Naive thymus-derived CD8-positive, alpha-beta T cell (primary cell): ENCODE measurements at places on chromosomes 11 and 22.

DNA sequence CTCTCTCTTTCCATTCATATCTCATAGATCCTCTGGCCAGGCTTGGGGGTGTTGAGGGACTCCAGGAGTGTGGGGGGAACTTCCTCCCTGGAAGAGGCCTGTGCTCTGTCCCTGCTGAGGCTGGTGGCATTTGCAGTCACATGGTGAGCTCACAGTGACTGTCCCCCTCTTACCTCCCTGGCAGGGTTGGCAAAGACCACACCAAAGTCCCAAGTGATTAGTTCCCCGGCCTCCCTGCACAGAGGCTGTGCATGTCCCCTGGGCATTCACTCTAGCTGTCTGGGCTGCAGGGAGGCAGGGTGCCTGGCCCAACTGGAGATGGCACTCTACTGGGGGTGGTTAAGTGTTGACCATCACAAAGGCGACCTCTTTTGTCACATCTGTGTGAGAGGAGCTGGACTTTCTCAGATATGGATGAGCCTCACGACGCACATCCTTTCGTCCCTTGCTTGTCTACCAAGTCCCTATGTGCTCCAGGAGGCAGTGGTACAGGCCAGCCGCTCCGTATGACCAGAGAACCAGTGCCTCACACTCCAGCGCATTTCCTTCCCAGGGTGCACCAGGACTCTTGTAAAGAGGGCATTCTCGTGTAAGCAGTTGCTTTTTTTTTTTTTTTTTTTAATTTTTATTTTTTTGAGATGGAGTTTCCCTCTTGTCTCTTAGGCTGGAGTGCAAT is 8.8 kb downstream of the TANGO2 start:
- H3K36me3 ChIP-seq = no peaks in the 10 kb centered on the region
- no peaks in the 10 kb centered on the region for H3K27me3 ChIP-seq
- DNase-seq = no peak
- peaks cover 62% of the 10 kb centered on the region for H3K4me1 ChIP-seq
- no peak overlapping the region for H3K27ac ChIP-seq

DNA sequence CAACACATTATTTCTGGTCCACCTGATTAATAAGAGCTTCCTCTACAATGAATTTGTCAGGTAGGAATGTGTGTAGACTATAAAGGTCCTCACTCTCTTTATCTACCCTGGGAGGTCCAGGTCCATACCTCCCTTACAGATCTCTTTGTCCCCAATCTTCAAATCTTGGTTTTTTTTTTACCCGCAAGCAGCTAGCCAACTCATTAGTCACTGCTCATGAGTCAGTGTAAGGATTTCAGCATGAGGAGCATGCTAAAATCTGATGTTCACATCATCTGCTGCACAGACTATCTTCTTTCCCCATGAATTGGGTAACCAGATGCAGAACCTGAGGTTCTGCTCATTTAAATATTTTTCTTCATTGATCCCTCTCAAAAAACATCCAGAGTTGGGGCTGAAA is 397.0 kb upstream of the ISX start:
- H3K27me3 ChIP-seq = peaks cover 6% of the 10 kb centered on the region
- no peaks in the 10 kb centered on the region for H3K4me1 ChIP-seq
- H3K4me3 ChIP-seq = no peak overlapping the region
- H3K36me3 ChIP-seq = no peaks in the 10 kb centered on the region

GRCh38 chr22:33537059-33537458 is 383.2 kb downstream of the LARGE1 start:
- no peaks in the 10 kb centered on the region for H3K36me3 ChIP-seq
- no peak overlapping the region for H3K27ac ChIP-seq
- no peak for DNase-seq
- peaks cover 4% of the 10 kb centered on the region for H3K27me3 ChIP-seq
- no peak overlapping the region for H3K4me3 ChIP-seq

DNA sequence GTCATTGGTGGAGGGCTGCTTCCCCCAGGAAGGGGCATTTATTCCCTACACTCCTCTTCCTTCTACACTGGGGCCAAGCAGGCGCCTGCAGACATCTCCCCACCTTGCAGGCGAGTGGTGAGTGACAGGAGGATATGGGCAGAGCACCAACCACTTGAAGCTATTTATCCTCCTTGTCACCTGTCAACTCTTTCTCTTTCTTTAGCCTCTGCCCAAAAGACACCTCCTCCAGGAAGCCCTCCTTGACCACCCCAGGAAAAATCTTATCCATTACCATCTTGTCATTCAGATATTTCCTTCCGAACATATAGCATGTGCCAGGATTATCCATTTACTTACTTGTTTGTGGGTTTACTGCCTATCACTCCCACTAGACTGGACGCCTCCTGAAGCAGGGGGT is 362.4 kb downstream of the MN1 start:
- no peak overlapping the region for H3K27ac ChIP-seq
- H3K27me3 ChIP-seq = peaks cover 13% of the 10 kb centered on the region
- no peaks in the 10 kb centered on the region for H3K36me3 ChIP-seq
- DNase-seq = no peak
- H3K4me1 ChIP-seq = no peaks in the 10 kb centered on the region

DNA sequence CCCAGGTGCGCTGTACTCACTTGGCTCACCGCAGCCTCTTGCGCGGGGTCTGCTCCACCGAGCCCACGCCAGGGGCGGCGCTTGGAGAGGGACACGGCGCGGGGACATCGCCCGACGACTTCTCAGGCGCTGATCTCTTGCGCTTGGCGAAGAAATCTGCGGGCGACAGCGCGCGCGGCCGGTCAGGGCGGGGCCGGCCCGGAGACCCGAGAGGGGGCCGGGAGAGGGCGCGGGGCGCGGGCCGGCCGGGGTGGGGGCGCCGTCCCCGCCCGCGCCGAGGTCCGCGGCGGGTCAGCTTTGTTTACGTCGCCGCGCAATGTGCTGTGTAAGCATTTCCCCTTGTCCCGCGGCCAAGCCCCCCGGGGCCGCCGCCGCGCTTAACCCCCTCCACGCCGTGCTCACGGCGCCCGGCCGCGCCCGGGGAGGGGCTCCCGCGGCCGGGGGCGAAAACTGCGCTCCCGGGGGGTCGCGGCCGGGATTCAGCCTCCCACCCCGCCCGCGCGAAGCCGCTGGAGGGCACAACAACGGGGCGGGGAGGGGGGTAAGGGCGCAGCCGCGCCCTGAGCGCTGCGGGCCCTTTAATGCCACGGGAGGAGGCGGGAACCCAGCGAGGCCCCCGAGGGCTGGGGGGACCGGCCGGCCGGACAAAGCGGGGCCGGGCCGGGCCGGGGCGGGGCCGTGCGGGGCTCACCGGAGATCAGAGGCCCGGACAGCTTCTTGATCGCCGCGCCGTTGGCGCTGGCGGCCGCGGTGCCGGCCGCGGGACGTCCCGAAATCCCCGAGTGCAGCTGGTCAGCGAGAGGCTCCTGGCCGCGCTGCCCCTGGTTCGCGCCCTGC is 1.4 kb downstream of the CDKN1C start:
- no peak for DNase-seq
- no peak overlapping the region for H3K4me3 ChIP-seq
- no peaks in the 10 kb centered on the region for H3K36me3 ChIP-seq
- peaks cover 13% of the 10 kb centered on the region for H3K4me1 ChIP-seq

DNA sequence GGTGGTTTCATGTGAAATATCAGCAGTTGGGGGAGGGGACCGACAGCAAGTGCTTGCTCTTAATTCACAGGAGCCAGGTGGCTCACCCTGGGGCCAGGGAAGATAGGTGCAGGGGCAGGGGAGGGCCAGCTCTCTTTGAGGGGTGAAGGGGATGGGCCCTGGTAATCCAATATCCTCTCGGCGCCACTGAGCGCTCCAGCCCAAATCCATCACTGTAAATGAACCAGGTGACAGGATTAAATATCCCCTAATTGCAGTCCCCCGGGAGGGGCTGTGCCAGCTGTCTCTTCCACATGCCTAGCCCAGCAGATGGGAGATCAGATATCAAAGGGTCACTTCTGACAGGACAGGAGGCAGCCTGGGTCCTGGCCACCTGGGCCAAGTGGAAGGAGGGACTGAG is 531.8 kb upstream of the CADM1 start:
- DNase-seq = no peak
- no peaks in the 10 kb centered on the region for H3K4me1 ChIP-seq

- peaks cover 9% of the 10 kb centered on the region for H3K27me3 ChIP-seq
- DNase-seq = no peak
- no peaks in the 10 kb centered on the region for H3K36me3 ChIP-seq
- peak overlapping the region; percentile 57 for H3K27ac ChIP-seq
- no peak overlapping the region for H3K4me3 ChIP-seq
- peaks cover 49% of the 10 kb centered on the region for H3K4me1 ChIP-seq
Observed at GRCh38 chr11:10611979-10612862, 43.8 kb upstream of the LYVE1 start.

DNA sequence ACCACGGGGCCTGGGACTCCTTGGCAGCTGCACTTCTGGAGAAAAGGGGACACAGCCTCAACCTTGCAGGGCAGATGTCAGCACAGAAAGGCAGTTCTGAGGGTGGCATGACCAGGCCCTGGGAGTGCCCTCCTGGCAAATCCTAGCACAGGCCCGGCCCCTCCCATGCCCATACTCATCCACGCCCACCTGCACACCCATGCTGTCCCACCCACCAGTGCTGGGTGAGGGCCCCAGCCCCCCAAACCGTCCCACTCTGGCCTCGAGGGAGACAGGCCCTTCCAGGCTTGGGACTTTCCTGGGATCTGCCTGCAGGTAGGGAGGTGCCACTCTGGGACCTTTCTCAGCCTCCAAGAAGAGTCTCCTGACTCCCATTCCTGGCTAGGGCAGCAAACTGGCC is 10.1 kb downstream of the DUSP8 start:
- DNase-seq = no peak
- H3K27ac ChIP-seq = no peak overlapping the region
- H3K4me1 ChIP-seq = peaks cover 2% of the 10 kb centered on the region
- H3K4me3 ChIP-seq = no peak overlapping the region
- no peaks in the 10 kb centered on the region for H3K27me3 ChIP-seq
- peaks cover 3% of the 10 kb centered on the region for H3K36me3 ChIP-seq

DNA sequence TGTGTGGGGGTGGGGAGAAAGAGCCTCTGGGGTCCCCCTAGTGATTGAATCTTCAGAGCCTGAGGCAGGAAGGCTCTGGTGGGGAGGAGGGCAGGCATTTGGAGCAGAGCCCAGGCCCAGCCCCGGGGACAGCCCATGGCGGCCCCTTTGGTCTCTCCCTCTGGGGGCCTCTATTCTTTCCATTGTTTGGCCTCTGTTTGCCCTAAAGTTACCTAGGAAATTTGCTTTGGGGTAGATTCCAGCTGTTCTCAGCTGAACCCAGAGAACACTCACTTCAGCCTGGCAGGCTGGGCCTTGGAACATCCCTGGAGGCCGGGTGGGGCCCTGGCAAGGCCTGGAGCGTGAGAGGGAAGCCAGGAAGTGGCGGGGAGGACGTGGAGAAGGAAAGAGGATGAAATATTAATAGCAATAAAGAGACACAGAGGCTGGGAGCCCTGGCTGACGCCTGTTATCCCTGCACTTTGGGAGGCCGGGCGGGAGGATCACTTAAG is 22.9 kb upstream of the A4GALT start:
- no peak for DNase-seq
- no peak overlapping the region for H3K27ac ChIP-seq
- H3K4me1 ChIP-seq = peaks cover 2% of the 10 kb centered on the region
- H3K4me3 ChIP-seq = no peak overlapping the region
- peaks cover 2% of the 10 kb centered on the region for H3K27me3 ChIP-seq
- H3K36me3 ChIP-seq = no peaks in the 10 kb centered on the region

DNA sequence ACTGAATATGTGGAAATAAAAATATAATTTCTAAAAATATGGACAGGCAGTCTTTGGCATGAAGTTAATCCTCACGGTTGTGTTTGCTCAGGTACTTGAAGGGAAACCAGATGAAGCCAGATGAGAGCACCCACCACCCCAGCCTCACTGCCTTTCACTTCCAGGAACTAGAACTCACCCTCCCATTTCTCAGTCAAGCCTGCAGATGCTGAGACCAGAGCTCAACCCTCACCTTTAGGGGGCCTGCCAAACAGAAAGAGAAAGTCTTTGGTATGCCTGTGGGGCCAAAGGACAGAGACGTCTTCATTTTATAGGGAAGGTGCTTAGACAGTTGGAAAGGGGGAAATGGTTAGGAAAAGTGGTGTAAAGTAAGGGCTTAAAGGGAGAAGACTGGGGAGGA is 252.8 kb upstream of the PLET1 start:
- H3K27me3 ChIP-seq = peaks cover 5% of the 10 kb centered on the region
- H3K4me1 ChIP-seq = no peaks in the 10 kb centered on the region
- H3K27ac ChIP-seq = no peak overlapping the region

DNA sequence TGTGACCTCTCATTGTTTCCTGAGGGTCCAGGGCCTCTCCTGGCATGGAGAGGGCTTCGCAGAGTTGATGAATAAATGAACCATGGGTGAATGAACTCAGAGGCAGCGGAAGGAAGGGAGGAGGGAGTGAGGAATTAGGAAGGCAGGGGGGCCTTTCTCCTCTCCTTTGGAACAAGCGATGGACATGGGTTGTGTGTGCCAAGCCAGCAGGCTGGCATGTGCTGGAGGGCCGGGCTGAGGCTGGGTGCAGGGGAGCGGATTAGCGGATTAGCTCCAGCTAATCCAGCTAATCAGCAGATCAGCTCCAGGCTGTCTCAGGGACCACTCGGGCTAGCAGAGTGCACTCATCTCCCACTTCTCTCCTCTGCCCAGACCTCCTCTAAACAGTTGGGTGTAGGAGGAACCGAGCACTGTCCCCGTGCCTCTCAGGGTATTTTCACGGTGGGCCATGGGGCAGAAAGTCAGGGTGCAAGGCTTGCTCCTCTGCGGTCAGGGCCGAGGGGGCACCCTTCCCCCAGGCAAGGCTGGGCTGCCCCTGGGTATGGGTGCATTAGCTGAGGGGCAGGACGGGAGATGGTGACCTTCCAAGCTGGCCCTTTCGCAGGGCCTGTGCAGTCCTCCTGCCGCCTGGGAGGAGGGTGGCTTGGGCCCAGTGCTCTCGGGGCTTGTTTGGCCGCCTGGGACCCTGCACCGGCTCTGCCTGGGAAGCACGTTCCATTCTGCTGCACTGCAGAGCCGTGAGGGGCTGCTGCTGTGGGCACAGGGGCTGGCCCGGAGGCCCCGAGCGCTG is 120.3 kb upstream of the B3GAT1 start:
- no peak for DNase-seq
- H3K27me3 ChIP-seq = peaks cover 10% of the 10 kb centered on the region
- no peaks in the 10 kb centered on the region for H3K36me3 ChIP-seq
- peaks cover 5% of the 10 kb centered on the region for H3K4me1 ChIP-seq
- H3K27ac ChIP-seq = no peak overlapping the region

- H3K27ac ChIP-seq = no peak overlapping the region
- H3K4me3 ChIP-seq = no peak overlapping the region
- DNase-seq = no peak
- H3K4me1 ChIP-seq = no peaks in the 10 kb centered on the region
- peaks cover 8% of the 10 kb centered on the region for H3K27me3 ChIP-seq
Observed at GRCh38 chr11:113168354-113169342, 145.7 kb upstream of the TTC12 start.

DNA sequence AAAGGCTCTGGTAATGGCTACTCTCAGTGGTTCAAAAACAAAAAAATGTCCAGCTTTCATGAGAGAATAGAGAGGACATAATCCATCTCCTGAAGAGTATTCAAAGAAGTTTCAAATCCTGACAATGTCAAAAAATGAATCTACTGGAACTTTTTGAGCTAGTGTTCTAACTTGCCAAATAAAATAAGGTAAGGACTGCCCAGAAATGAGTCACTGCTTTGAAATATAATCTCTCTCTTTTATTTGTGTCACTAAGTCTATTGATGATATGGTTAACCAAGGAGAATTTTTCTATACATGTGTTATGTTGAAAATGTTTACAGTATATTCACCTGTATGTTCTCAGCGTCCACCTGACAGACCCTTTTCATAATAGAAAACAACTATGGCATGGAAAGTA is 3.4 kb downstream of the GUCY1A2 start:
- H3K36me3 ChIP-seq = peaks cover 9% of the 10 kb centered on the region
- H3K27me3 ChIP-seq = peaks cover 23% of the 10 kb centered on the region
- DNase-seq = no peak
- H3K4me1 ChIP-seq = peaks cover 6% of the 10 kb centered on the region
- no peak overlapping the region for H3K27ac ChIP-seq

GRCh38 chr11:130413405-130414106 is 14.9 kb downstream of the ADAMTS8 start:
- no peak overlapping the region for H3K4me3 ChIP-seq
- H3K36me3 ChIP-seq = no peaks in the 10 kb centered on the region
- H3K4me1 ChIP-seq = no peaks in the 10 kb centered on the region
- DNase-seq = no peak
- H3K27me3 ChIP-seq = peaks cover 3% of the 10 kb centered on the region
